Liver (tissue), 10 donors: ENCODE measurements at places on chromosomes 2 and 18. TPM values are rescaled to one million over a fixed set of nuclear protein-coding genes. Genes with fewer than 3 reads are reported as not detected.

- no peak for DNase-seq
These were observed 2.9 kb upstream of the EPB41L3 start for GRCh38 chr18:5546660-5547059.

DNA sequence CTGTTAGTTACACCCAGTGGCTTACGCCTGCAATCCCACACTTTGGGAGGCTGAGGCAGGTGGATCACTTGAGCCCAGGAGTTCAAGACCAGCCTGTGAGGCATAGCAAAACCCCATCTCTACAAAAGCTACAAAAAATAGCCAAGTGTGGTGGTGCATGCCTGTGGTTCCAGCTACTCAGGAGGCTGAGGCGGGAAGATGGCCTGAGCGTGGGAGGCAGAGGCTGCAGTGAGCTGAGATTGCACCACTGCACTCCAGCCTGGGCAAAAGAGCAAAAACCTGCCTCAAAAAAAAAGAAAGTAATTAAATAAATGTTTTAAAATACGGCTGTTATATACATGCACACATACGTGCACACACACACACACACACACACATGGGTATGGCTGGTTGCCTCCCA, 194.8 kb downstream of the HDAC4 start:
- DNase-seq, result no peak

DNA sequence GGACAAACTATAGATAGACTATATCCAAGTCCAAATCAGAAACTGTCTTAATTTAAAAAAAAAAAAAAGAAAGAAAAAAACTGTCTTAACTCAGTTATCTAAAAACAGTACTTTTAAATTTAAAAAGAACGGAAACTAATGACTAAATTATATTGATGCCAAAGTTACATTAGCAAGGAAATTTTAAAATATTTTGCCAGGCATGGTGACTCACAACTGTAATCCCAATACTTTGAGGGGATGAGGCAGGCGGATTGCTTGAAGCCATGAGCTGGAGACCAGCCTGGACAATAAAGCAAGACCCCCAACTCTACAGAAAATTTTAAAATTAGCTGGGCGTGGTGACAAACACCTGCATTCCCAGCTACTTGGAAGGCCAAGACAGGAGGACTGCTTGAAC, 30.9 kb downstream of the MEMO1 start:
- no peak for DNase-seq

GRCh38 chr2:229969921-229970320, 47.6 kb downstream of the FBXO36 start:
- DNase-seq, result no peak

DNA sequence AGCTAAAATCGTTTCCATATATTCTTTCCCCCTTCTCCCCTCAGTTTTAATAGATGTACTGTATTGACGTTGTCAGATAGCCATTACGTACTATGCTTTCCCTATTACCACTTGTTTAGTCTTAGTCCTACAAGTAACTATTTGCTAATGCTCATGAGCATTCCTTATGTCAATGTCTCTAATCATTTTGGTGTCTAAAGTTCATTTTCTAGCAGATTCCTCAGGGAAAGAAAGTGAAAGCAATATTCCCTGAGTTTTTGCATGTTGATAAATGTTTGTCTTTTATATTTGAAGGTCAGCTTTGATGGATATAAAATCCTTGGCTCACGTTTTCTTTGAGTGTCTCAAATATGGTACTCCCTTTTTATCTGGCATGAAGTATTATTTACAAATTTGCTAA, 253.3 kb upstream of the STON1 start:
- DNase-seq, result no peak

DNA sequence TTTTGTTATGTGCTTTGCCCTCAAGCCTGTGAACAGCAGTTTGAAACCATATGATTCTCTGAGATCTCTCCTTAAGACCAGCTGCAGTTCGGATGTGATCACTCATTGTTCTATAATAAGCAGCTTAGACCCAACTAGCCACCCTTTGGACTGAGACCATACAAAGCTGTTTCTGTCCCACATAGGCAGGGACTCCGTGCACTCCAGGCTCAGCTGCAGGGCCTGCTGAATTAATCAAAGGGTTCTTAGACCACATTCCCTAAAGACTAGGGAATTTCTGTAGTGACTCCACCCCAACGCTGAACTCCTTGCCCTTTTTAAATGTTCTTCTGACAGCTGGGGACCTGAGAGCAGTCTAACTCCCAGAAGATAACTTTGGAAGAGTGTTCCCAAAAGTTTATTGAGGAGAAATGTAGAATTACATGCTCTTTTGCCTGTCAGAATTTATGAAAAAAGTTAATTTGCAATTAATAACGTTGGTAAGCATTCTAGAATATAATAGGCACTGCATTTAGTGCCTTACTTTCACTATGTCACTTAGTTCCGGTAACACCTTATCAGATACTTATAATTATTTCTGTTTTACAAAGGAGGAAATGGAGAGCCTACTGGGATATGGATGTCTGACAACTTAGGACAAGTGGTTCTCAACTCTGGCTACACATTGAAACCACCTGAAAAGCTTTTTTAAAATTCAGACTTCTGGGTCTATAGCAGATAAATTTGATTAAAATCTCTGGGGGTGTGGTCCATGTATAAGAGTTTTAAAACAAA, 42.3 kb downstream of the GULP1 start:
- no peak for DNase-seq

DNA sequence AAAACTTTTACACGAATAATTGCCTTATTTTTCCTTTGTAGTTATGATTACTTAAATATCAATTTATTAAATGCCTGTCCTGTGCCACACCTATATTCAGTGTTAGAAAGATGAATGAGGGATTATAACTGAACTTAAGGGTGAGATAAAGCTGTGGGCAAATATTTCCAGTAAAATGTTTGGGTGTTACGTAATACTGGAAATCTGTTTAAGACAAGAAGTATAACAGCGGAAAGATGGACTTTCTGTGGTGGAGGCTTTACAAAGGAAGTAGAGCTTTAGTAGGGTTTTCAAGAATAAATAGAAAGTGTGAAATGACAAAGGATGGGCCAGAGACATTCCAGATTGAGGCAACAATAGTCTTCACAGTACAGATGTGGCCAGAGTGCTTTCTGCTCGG, 927.0 kb downstream of the DPP10 start:
- DNase-seq, result no peak

GRCh38 chr2:60535685-60536312, 17.7 kb downstream of the BCL11A start:
- no peak for DNase-seq

GRCh38 chr2:215286309-215286708, 25.6 kb upstream of the ATIC start:
- DNase-seq, result no peak

DNA sequence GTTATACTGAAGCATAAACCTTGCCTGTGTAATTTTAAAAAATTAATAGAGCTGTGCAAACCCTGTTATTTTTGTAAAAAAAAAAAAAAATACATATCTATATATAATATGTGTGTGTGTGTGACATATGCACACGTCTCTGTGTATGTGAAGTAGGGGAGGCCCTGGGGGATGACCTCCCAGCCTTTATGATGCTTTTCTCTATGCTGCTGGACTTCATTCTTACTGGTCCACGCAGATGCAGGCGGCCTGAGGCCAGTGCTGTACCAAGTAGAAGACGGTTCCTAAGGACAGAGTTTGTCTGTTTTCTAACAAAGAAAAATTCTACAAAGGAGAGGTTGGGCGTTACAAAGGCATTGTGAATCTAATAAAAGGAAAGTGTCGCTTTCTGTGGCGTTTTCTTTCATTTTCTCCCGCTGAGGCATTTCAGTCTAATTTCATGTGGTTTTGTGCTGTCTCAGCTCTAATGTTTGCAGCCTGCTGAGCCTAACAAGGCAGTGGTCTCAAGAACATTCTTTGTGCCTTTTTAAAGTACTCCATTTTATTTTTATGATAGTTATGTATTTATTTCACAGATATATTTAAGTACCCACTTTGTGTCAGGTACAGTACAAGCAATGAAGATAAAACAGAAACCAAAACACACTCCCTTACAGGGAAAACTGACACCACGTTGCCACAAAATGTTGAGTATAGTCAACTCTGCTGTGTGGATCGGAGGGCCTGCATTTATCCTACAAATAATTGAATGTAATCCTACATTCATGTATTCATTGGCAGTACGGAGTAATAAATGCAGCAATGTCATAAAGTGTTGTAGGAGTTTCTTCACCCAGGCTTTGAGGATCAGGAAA, 118.0 kb downstream of the RAB3GAP1 start:
- no peak for DNase-seq

DNA sequence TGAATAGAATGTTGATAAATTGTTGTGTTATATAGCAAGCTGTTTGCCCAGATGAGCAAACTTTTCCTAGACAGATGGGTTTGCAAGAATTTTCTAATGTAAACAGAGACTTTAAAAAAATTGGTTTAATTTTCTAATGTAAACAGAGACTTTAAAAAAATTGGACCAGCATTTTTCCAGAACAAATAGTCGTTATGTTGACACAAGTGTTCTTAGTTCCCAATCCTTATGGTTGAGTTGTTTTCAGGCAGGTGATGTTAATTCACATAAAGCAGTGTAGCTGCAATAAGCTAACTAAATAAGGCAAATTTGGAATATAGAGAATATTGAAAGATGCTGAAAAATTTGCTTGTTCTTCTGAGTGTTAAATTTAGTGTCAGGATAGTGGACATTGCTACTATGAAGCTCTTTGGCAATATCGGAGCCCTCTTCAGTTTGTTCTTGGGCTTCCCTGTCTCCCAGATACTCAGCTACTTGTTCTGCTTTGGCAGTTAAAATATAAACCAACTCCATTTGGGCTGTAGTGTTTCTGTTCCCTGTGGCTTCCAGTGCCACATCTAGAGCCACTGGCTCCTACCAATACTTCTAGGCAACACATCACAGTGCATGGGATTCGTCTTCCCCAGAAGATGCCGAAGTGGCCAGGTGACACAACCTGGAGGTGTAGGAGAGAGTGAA, 105.7 kb downstream of the DYNAP start:
- no peak for DNase-seq

GRCh38 chr18:78639006-78639950, 340.3 kb upstream of the SALL3 start:
- no peak for DNase-seq

GRCh38 chr2:178264211-178264610, 69.9 kb downstream of the OSBPL6 start:
- no peak for DNase-seq

DNA sequence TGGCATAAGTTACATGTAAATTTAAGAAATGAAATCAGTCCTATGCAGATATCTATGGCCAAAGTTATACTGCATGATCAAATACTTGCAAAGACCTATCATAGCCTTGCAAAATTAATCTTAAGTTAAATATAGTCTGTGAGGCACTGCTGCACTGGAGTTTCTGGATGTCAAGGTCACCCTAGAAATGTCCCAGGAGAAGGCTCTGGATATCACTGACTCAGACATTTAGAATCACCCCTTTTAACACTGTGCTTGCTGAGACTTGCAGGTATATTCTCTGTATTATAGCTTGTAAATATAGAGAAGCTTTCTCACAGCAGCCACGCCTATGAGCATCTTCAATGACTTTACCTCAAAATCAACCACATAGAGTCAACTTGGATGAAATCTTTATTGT, 51.5 kb downstream of the ETAA1 start:
- no peak for DNase-seq

GRCh38 chr18:50642439-50642838, 82.6 kb downstream of the MAPK4 start:
- DNase-seq, result no peak

- no peak for DNase-seq
These were observed 84.2 kb downstream of the TTC27 start for GRCh38 chr2:32711908-32712501.

DNA sequence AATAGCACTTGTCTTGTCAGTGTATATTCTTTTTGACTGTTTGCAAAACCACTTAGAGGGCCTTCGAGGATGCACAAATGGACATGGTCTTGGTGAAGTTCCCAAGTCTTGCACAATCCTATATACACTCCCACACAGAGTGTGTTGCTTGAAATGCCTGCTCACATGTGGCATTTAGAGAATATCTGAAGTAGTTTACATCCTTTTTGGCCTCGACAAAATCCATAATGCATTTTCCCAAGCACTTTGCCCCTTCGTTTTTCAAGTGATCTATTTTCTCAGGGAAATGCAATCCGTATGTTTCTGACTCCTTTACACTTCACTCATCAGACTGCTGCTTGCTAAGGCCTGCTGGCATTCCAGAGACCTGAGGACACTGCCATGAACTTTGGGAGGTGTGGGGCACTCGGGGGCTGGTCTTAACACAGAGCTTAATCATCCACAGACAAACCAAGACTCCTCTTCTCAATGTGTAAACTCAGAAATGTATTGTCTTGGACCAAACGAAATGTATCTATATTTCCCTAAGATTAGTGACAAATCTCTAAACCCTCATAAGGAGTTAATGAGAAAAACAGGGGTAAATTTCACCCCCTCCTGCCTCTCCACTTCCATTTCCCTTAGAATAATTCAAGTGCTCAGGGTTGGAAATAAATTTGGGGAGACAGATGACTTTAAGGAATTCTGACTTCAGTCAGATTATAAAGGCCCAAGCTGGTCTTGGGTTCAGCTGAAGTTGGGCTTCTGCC, 219.3 kb upstream of the APCDD1 start:
- DNase-seq, result no peak

- no peak for DNase-seq
These were observed 84.6 kb downstream of the MAIP1 start for GRCh38 chr2:200039724-200040650.

GRCh38 chr18:13447621-13448334, 229.2 kb downstream of the LDLRAD4 start:
- no peak for DNase-seq

DNA sequence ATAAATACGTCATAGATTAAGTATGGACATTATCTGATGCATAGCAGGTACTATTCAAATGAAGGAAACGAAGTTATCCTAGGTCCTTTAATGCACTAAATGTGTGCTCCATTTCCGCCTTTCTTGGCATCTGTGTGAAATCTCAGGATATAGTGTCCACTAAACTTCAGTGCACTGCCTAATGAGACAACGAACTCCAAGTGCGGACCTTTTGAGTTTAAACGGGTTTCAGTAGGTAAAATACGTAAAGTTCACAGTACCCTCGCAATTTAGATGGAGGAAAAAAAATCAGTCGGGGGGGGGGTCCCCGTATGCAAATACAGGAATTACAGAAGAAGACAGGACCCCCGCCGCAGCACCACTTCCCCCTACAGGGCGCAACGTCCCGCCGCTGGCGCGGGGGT, 729 bp upstream of the REL start:
- no peak for DNase-seq

- no peak for DNase-seq
These were observed 177.1 kb upstream of the HDAC4 start for GRCh38 chr2:239577935-239578334.

GRCh38 chr2:64562148-64562784, 38.1 kb downstream of the AFTPH start:
- DNase-seq, result no peak

The STAM2 gene
- total RNA-seq, result 18.0 TPM

The CYP26B1 gene
- 1.8 TPM for total RNA-seq

The CFAP210 gene
- 0.33 TPM for total RNA-seq

The RAPGEF4 gene
- 18.2 TPM for total RNA-seq

The GAL3ST2 gene
- 0.23 TPM for total RNA-seq

The IL36G gene
- not detected for total RNA-seq

The SLC8A1 gene
- 18.5 TPM for total RNA-seq

The DCDC2C gene
- not detected for total RNA-seq

The RGPD3 gene
- total RNA-seq, result 0.59 TPM

The OTOF gene
- total RNA-seq, result not detected

The ACVR1C gene
- total RNA-seq, result 0.19 TPM

The SERPINB8 gene
- total RNA-seq, result 2.5 TPM

The CPLX4 gene
- not detected for total RNA-seq

The LIMS2 gene
- 15.6 TPM for total RNA-seq

The ASTL gene
- total RNA-seq, result not detected
